ENCODE measurements at places on chromosomes 3 and 15.

DNA sequence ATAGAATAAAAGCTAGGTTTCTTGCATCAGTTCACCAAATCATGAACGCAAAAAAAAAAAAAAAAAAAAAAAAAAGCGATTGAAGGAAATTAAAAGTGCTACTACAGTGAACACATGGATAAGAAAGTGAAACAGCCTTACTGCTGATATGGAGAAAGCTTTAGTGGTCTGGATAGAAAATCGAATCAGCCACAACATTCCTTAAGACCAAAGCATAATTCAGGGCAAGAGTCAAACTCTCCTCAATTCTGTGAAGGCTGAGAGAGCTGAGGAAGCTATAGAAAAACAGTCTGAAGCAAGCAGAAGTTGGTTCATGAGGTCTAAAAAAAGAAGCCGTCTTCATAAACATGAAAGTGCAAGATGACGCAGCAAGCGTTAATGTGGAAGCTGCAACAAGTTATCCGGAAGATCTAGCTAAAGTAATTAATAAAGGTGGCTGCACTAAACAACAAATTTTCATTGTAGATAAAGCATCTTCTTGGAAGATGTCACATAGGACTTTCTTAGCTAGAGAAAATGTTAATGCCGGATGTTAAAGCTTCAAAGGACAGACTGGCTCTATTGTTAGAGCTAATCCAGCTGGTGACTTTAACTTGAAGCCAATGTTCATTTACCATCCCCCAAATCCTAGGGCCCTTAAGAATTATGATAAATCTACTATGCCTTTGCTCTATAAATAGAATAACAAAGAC, 19.2 kb downstream of the P3H2 start:
- DNase-seq = no peak

- DNase-seq = no peak
Measured at GRCh38 chr3:157786211-157786610, 283.0 kb upstream of the VEPH1 start.

DNA sequence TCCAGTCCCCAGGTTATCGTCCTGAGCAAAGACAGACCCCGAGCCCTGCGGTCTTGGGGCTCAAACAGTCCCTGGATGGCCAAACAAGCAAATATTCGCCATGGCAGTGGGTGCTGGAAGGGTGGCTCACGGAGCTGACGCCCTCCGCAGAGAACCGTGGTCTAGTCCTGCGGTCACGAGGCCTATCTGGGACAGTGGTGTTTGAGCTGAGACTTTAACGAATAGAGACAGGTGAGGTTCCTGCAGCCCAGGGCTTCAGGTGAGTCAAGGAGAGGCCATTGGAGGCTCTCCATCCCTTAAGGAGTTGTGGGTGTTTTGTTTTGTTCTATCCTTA, 399 bp upstream of the SUCLG2 start:
- DNase-seq = no peak

DNA sequence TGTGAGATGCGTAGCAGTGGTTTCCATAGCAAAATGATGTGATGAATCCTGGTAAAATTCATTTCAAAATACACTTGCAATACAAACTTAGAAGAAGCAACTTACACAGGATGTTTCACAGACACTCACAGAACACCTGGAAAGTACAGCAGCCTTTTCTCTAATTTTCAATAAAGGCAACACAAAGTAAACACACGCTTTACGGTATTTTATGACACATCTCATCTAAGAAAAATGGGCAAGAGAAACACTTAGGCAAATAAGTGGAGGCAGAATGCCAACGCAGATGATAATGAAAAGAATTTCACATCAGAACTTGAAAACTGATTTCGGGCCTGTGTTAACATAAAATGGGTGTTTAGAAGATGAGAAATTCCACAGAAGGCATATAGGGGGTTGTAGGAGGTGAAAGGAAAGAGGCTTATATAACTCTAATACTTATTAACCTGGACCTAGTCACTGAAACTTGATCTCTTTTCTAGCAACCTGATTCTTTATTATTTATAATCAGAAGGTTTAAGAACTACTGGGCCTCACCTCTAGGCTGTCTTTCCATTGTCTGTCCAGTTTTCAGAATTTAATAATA, 25.6 kb upstream of the MAP3K13 start:
- DNase-seq = no peak

GRCh38 chr3:125055331-125055912, 375 bp downstream of the HEG1 start:
- no peak for DNase-seq

DNA sequence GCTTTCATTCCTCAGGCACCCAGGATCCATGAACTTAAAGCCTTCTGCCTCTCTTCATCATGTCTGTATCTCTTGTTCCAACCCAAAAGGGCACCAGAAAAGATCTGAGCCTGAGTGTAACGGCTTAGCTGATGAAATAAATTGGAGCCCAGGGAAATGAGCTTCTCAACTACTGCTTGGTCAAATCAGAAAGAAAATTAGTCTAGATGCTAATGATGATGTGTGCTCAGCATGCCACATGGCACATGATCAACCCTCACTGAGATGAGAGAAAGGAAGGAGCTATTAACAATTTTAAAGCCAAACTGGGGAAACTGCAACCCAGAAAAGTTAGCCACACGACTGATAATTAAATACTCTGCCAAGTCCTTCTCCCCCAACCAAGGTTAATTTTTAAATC, 325.7 kb downstream of the CNTN3 start:
- DNase-seq = no peak

GRCh38 chr3:159925248-159925647, 63.4 kb upstream of the IL12A start:
- DNase-seq = no peak

DNA sequence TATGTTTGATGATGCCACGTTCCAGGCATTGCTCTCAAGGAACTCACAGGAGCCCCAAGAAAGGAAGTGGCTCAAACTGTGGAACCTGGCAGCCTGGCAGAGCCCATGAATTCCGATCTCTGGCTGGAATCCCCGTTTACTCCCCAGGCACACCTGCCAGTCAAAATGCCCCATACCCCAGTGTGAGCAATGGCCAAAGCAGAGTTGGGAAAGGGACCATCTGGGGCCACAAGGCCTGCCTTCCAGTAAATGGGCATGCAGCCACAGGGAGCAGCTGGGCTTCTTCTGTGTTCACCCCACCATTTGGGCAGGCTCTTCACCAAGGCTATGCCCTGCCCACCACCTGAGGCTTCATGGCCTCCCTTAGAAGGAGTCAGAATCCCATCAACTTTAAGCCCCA, 257.0 kb upstream of the GOLGA6L4 start:
- DNase-seq = no peak

DNA sequence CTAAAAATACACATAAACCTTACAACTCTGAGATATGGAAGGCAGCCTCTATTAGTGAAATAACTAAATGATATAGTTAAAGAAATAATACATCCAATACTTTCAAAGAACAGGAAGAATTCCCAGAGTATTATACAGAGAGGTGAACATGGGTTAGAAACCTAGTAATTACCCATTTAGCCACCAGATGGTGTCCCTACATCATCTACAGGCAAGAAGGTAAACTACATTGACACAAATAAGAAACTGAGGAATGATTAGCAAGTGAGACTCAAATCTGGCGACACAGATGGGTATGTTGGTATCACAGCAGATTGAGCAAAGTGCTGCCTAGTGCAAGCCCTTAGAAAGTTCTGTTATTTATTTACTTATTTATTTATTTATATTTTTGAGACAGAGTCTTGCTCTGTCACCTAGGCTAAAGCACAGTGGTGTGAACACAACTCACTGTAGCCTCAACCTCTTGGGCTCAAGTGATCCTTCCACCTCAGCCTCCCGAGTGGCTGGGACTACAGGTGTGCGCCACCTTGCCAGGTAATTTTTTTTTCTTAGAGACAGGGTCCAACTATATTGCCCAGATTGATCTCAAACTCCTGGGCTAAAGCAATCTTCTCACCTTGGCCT, 28.2 kb downstream of the NEK4 start:
- no peak for DNase-seq

- DNase-seq = no peak
Measured at GRCh38 chr3:151591441-151591840, 130.6 kb upstream of the IGSF10 start.

- no peak for DNase-seq
Measured at GRCh38 chr15:66404532-66404931, 17.8 kb downstream of the MAP2K1 start.

GRCh38 chr3:12579456-12579855, 22.6 kb downstream of the MKRN2 start:
- DNase-seq = no peak

GRCh38 chr3:67381667-67382272, 272.6 kb downstream of the SUCLG2 start:
- DNase-seq = no peak

GRCh38 chr3:123026565-123027291, 835 bp downstream of the SEMA5B start:
- DNase-seq = no peak

GRCh38 chr3:51722362-51722761, 15.5 kb downstream of the GRM2 start:
- no peak for DNase-seq

DNA sequence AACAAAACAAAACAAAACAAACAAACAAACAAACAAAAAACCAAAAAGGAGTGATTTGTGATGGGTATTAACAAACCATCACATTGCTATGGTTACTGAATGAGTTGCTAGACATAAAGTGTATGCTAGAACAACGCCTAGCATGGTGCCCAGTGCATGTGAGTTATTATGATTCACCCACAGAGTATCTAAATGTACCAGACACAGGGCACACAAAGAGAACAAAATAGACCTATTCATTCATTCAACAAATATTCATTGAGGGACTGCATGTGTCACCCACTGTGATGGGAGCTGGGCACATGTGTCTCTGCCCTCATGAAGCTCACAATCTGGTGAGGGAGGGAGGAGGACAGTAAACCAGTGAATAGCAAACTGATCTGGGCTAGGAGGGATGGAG, 11.6 kb upstream of the ACAN start:
- DNase-seq = no peak

GRCh38 chr15:42547918-42548248, 710 bp downstream of the LRRC57 start:
- no peak for DNase-seq

GRCh38 chr15:62899090-62899493, 143.5 kb upstream of the TPM1 start:
- no peak for DNase-seq

- DNase-seq = no peak
Measured at GRCh38 chr3:89565098-89565497, 457.7 kb downstream of the EPHA3 start.

- DNase-seq = no peak
Measured at GRCh38 chr3:171230865-171231264, 204.3 kb upstream of the SLC2A2 start.

GRCh38 chr15:54131410-54131809, 153.2 kb downstream of the UNC13C start:
- no peak for DNase-seq

DNA sequence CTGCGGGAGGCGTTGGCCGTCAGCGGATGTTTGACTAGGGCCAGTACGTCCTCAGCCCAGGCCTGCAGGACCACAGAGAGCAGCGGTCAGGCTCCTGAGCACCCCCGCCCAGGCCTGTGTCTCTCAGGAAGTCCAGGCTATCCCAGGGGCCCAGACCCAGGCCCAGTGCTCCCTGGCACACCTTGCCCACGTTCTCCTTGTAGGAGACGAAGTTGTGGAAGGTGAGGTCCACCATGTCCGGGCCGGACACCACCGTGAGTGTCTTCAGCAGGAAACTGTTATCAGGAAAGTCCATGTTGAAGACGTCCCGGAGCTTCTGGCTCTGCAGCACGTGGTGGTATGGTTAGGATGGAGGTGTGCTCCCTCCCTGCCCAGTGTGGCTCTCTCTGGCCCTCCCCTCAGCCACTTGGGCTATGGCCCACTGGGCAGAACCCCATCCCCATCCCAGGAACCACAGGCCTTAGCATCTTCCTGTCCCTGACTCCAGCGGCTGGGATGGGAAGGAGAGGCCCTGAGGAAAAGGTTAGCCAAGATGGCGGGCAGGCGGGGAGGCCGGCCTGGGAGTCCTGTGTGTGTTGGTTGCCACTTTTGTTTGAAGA, 5.3 kb downstream of the PLCB2 start:
- DNase-seq = no peak

- DNase-seq = peak; percentile 84
Measured at GRCh38 chr15:40859206-40859851, 14.7 kb downstream of the RHOV start.

GRCh38 chr3:64072126-64072525, 48.8 kb upstream of the PSMD6 start:
- DNase-seq = no peak

DNA sequence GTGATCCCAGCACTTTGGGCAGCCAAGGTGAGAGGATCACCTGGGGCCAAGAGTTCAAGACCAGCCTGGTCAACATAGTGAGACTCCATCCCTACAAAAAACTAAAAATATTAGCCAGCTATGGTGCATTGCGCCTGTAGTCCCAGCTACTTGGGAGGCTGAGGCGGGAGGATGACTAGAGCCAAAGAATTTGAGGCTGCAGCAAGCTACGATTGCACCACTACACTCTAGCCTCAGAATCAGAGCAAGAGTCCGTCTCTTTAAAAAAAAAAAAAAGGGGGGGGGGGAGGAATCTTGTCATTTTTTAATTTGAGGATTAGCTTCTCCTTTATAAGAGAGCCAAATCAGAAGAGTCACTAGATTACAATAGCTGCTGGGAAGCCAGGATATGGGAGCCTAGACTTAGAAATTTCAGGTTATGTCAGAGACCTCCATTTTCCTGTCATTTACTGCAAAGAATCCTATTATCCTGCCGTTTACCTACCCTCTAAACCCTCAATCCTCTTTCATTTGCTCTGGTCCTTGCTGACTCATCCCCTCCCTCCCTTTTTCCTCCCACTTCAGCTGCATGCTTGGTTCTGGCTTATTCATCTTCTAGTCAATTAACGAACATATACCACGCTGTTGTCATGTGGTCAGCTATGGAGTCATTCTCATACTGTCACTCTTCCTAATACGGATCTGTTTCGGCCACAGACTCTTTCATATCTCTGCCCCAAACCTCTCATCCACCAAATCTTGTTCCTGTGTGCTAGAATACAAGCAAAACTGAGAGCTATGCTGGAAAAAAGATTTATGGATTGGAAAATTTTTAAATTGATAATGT, 83.8 kb upstream of the PPIB start:
- no peak for DNase-seq

DNA sequence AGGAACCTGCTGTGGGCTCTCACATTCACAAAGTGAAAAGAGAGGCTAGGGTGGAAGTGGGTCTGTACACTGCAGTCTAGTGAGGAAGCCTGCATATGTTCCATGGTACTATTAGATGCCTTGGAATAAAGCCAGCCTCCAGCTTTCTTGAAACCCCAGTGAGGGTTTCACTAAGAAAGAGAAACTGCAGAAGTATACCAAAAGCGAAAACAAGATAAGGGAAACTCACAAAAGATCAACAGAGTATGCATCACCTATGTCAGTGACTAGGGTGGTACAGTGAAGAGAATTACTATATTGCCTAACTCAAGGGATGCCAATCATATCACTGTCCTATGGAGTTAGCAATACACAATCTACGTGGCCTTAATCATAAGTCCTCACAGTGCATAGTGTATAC, 212.5 kb upstream of the GADL1 start:
- DNase-seq = no peak

GRCh38 chr3:62870321-62870720, 4.9 kb downstream of the CADPS start:
- no peak for DNase-seq
